Calu3 (cell line): ENCODE measurements at places on chromosomes 6 and 20. TPM values are rescaled to one million over a fixed set of nuclear protein-coding genes. Genes with fewer than 3 reads are reported as not detected.

The EPHA7 gene
- total RNA-seq, result 0.17 and 1.6 TPM in 2 replicates

The PBOV1 gene
- not detected in 2 replicates for total RNA-seq

DNA sequence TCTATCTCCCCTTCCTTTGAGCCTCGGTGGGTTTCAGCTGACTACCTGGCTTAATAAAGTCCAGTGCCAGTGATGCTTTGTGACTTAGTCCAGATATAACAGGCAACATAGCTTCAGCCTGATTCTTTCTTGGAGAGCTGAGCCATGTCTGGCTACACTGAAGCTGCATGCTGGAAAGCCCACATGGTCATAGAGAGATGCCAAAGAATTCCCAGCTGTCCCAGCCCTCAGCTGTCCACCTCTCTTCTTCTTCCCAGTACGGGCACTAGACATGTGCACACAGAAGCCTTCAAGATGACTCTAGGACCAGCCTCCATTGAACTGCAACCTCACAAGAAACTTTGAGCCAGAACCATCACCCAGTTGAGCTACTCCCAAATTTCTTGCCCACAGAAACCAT, 154.1 kb upstream of the MYLIP start:
- H3K27me3 ChIP-seq, result no peaks in the 10 kb centered on the region
- H3K4me1 ChIP-seq, result no peaks in the 10 kb centered on the region
- no peaks in the 10 kb centered on the region for H3K36me3 ChIP-seq
- H3K4me3 ChIP-seq, result no peak overlapping the region

- H3K4me3 ChIP-seq, result no peak overlapping the region
- no peaks in the 10 kb centered on the region for H3K4me1 ChIP-seq
- no peak for DNase-seq
- peaks cover 12% of the 10 kb centered on the region for H3K27me3 ChIP-seq
- H3K36me3 ChIP-seq, result no peaks in the 10 kb centered on the region
Observed at GRCh38 chr6:55774286-55775028, 100.9 kb downstream of the BMP5 start.

DNA sequence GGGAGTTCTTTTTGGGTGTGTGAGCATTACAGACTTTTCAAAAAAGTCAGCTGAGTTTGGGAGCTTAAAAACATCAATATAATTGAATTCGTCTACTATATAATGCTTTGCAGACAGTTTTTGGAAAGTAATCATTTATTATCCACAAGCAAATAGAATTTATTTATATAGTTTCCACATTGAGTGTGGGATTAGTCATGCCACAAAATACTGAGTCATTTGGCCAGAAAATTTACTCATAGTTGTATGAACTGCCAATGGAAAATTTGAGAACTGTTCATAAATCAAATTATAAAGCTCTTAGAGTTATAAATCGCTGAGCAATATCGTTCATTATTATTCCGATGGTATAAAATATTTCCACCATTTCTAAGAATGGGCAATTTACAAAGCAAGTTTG, 5.0 kb downstream of the BEND6 start:
- peaks cover 9% of the 10 kb centered on the region for H3K36me3 ChIP-seq
- no peak overlapping the region for H3K4me3 ChIP-seq
- no peaks in the 10 kb centered on the region for H3K4me1 ChIP-seq
- no peak for DNase-seq
- no peaks in the 10 kb centered on the region for H3K27me3 ChIP-seq
